ENCODE measurements at places on chromosomes 3 and 15.

DNA sequence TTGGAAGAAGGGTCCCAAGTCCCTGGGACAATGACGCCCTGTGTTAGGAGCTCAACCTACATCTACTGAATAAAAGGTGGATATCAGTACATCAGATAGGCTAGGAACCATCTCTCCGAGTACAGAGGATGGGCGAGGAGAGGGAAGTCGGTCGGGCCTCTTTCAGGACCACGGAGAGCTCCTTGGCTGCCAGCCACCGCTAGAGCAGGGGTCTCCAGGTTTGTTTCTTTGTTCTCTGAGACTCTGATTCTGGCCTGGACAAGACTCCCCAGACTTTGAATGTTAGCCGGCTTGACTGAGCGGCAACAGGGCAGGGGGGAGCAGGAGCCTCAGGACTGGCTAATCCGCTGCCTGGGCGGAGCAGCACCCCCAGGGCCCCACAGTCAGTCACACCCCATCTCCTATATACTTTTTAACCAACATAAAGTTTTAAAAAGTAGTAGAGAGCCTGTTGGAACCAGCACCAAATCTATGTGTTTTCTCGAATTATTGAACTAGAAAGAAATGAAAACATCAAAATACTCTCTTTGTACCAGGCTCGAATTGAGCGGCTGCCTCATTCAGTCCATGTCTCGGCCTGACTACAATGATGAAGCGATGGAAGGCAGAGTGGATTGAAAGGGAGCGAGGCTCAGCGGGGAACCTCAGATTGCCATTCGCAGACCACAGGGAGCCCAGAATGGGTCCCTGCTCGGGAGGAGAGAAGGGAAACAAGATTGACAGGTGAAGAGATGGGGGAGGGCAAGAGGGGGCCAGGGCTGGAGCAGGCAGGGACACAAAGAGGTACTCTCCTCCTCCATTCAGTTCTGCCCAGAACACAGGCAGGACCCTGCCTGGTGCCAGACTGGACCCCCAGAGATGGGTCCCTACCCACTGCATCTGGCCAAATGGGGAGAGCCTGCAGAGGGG lies 131.6 kb downstream of the TPRA1 start:
- peak; percentile 72 for DNase-seq

GRCh38 chr15:39079296-39079847 lies 501.5 kb upstream of the THBS1 start:
- DNase-seq = no peak

DNA sequence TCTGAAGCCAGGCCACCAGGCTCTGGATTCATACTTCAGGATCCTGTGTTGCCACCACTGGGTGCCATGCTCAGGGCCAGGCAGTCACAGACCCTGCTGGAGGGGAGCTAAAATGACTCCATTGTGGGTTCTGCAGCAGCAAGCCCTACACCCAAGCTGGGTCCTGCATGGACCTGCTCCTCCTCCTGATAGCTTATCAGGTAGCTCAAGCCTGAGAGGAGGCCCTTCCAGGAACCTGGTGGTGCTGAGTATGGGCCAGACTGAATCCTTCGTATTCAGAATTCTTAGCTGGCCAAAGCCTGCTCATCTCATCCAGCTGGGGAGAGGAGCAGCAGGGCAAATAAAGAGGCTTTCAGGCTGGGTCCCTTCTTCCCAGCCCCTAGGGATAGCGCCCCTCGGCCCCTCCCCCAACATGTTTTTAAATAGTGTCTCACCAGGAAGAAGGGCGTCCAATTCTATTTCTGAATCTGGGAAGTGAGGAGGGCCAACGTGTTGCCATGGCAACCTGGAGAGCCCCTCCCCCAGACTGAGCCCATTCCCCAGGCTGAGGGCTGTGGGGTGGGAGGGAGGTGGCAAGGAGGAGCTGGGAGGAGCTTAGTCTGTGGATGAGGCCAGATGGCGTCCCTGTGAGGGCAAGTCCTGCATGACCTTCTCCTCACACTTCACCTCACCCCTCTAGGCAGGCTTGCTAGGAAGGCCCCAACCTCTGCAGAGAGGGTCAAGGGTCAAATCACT lies 11.0 kb upstream of the CAMKV start:
- no peak for DNase-seq

DNA sequence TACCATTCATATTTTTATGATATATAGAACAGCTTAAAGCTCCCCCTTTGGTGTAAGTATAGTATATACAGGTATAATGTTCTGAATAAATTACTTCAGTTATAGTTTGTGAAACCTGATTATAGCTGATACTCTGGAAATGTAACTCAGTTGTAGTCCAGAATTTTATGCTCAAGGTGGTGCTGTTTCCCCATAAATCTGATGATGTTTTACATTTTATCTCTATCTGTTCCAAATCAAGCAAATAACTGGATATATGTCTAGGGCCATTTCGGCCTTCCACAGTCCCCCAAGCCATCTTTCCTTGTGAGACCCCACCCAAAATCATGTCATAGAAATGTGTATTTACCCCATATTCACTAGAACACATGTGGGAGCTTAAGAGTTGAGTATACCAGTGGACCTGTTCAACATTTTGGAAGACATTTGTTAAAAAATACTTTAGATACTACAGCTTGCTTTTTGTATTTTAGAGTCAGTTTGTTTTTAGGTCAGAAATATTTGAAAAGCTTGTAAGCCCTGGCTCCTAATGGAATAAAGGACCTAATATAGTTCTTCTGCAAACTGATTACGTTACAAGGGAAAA lies 107.1 kb downstream of the ATG7 start:
- no peak for DNase-seq

- DNase-seq = no peak
These were observed 391.4 kb upstream of the RARB start for GRCh38 chr3:25036633-25037032.

DNA sequence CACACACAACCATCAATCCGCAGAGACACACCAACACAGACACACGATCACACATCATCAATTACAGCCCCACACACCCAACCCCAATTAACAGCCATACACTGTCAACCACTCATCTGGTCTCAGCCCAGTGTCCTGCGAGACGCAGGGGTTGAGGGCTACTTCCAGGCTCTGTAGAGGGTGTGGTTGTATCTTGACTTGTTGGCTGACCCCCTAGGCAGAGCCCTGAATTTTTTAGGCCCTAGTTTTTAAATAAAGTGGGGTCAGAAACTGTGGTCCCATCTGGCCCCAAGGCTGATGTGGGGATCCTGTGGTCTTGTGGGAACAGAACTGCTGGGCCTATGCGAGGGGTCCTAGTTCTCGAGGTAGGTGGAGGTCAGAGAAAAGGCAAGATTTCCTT lies 9.2 kb downstream of the VILL start:
- DNase-seq = no peak

DNA sequence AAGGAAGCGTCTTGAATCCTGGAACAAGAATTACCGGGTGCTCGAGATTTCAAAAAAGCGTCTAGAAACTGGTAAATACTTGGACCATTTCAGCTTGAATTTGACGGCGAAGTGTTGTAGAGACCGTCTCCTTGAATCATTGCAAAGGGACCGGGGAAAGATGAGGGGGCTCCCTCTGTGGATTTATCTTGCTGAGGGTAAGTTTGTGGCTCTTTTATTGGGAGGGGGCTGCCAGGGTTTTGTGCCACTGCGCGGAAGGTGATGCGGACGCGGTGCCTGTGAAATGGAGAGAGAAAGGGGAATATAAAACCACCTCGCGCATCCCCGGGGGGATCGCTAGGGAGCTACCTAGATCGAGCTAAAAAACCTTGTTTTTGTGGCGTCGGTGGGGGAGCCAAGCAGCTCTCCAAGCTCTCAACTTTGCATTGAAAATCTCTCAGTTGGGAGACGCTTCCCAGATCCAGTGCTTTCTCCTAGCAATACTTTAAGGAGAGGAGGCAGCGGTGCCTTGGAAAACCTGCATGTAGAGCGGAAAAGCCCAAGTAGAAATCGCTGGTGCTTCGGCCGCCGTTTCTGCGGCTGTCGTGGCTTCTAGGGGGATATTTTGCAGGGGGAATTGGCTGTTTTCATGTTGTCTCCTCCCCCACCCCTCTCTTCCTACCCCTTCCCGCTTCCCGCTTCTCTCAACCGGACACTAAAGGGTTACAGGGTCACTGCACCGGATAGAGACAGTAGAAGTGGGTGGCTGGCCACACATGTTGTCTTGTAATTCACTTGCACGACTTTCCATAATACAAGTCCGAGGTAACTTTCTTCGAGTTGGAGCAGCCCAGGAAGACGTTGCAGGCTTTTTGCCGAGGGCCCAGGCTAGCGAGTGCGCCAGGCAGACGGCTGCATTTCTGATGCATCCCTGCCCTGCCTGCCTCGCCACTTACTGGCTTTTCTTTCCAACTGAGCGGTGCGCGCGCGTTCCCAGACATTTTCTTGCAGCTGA lies 187.6 kb downstream of the NLGN1 start:
- peak; percentile 57 for DNase-seq

DNA sequence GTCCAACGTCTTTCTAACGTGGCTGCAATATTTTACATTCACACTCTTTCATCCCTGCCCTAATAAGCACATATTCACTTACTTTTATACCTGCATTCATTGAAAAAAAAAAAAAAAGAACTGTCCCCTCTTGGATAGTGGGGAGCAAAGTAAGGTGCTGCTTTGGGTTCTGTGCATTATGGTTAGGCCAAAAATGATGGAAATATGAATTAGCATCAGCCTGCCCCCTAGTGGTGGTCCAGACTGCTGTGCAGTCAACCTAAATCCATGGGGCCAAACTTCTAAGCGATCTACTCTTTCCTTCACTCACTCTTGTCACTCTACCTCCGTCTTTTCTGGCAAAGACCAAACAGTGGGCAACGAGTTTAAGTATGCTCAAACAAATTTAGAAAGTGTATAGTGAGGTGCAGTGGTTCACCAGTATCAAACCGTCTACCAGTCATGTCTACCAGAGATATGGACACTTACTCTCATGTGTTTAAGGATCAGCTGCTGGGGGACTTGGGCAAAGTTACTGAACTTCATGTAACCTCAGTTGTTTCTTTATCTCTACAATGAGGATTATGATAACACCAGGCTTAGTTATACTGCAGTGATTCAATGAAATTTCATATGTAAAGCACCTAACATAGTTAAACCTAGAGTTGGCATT lies 61.5 kb upstream of the GRM7 start:
- DNase-seq = peak; percentile 11

- DNase-seq = no peak
These were observed 17.4 kb downstream of the HEMK1 start for GRCh38 chr3:50586763-50587070.

- DNase-seq = no peak
These were observed 596.6 kb upstream of the AGTR1 start for GRCh38 chr3:148101061-148101460.

DNA sequence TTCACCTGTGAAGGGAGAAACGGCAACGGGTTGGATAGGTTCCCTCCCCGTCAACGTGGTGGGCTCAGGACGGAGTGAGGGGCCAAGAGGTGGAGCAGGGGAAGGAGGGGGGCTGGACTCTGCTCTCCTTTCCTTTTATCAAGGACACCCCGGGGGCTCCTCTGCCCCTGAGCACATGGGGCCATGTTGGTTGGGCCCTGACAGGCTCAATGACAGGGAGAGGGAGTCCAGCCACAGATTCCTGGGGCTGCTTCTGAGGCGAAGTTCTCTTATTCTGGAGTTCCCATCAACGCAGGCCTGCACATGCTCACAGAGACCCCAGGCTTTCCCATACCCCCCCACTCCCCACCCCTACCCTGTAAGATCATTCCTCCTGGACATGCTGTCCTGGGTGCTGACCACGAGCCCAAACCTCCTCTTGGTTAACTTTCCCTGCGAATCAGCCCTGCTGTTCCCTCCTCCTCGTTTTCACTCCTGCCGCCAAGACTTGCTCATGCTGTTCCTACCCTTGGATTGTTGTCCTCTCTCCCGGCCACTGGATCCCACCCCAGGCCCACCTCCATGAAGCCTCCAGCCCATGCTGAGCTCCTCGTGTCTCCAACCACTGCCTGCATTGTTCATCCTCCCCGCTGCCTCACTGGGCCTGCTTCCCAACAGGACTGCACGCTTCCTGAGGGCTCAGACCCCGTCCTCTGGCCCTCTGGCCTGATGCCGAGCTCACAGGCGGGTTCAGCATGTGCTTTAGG lies 61.2 kb downstream of the SENP2 start:
- no peak for DNase-seq

- no peak for DNase-seq
These were observed 132.6 kb downstream of the NR2F2 start for GRCh38 chr15:96462768-96463750.

DNA sequence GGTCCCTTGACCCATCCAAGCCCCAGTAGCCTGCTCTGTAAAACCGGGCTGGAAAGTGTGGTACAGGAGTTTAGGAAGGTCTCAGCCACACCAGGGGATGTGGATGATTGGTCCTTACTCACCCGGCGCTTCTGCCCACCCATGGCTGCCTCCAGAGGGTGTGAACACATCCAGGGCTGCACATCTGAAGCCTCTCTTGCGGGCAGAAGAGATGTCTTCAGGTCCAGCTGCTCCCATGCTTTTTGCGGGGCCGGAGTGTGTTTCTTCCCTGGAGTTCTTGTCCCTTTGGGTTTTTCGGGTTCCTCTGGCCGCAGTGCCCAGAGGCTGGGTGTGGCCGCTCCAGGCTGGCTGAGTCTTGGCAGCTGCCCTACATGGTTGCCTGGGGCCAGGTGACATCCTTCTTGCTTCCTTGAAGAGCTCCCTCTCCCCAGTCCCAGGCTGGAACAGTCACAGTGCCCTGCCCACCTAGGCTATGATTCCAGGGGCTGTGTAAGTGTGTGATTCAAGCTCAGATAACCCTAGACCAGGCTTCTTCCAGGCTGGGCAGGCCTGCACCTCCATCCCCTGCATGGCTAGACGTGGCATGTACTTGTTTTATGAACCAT lies 33.9 kb downstream of the HDAC11 start:
- DNase-seq = no peak

DNA sequence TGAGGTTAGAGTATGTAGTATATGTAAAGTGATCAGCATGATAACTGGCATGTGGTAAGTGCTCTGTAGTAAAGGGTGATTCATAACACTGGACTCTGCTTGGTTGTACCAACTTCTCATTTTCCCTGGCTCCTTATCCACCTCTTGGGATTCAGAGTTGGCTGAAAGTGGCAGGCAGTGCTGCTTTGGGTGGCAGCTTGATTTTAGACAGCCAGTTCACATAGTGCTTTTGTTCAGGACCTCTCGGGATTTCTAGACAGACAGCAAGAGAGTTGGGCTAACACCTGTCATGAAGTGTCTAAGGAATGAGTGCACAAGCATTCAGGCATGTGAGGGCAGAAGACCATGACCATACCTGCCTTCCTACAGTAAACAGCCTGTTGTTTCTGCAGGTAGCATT lies 69.0 kb downstream of the RBM6 start:
- no peak for DNase-seq

DNA sequence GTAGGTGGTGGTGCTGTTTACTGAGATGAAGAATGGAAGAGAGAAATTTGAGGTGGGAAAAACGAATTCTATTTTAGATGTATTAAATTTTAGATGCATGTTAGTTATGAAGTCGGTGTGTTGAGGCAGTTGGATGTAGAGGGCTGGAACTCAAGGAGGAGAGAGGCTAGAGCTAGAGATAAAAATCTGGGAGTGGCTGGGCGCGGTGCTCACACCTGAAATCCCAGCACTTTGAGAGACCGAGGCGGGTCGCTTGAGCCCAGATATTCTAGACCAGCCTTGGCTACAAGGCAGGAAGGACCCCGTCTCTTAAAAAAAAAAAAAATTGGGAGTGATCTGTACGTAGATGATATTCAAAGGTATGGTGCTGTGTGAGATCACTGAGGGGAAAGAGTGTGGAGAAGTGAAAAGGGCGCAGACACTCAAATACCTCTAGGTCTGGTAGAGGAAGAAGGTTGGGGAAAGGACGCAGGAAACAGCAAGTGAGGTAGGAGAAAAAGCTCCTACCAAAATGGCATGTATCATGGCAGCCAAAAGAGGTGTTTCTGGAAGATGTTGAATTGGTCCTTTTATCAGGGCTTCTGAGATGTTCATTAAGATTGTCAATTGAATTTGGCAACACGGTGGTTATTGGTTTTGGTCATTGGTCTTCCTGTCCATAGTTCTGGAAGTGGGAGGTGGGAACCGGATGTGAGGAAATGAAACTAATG lies 1.8 kb downstream of the YEATS2 start:
- no peak for DNase-seq

All from NT2/D1 (cell line).